Endothelial cell (in vitro differentiated cells): ENCODE measurements at places on chromosomes 2 and 18. TPM values are rescaled to one million over a fixed set of nuclear protein-coding genes. Genes with fewer than 3 reads are reported as not detected.

IGFBP2 gene
- total RNA-seq, result 1,170 TPM

RGPD4 gene
- total RNA-seq, result not detected

LCT gene
- 0.13 TPM for total RNA-seq

DNA sequence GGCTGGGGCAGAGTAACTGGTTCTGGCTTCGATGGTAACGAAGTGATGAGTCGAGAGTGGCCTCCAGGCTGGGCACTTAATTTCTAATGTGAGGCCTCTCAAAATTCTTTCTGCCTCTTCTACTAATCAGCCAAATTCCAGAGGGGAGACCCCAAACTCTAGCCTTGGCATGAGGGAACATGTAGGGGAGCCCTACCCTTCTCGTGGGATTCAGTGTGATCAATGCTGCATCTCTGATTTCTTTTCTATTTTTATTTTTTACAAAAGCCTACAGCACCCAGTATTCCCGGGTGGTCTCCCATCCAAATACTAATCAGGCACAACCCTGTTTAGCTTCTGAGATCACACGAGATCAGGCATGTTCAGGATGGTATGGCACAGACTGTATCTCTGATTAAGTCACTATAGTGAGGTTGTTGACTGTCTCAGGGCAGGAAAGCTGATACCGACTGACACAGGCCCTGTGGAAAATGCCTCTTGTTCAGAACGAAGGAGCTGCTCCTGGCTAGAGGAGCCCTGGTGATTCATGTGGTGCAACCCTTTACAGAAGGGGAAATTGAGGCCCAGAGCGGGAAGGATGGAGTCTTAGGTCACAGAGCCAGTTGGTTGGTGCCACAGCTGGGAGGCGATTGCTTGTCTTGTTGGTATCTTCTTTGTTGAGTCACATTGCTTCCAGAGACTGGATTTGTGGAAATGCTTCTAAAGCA, 126.3 kb upstream of the HS6ST1 start:
- peak; percentile 1 for DNase-seq
- peaks cover 5% of the 10 kb centered on the region for H3K27me3 ChIP-seq
- no peaks in the 10 kb centered on the region for H3K36me3 ChIP-seq
- no peak overlapping the region for H3K27ac ChIP-seq
- H3K4me1 ChIP-seq, result peaks cover 13% of the 10 kb centered on the region
- no peak overlapping the region for H3K4me3 ChIP-seq

GRCh38 chr2:20590704-20591515, 60.0 kb downstream of the HS1BP3 start:
- H3K4me1 ChIP-seq, result peaks cover 23% of the 10 kb centered on the region
- no peak overlapping the region for H3K27ac ChIP-seq
- H3K27me3 ChIP-seq, result peaks cover 17% of the 10 kb centered on the region

- H3K4me1 ChIP-seq, result no peaks in the 10 kb centered on the region
- no peak for DNase-seq
- no peak overlapping the region for H3K4me3 ChIP-seq
- H3K36me3 ChIP-seq, result no peaks in the 10 kb centered on the region
Measured at GRCh38 chr2:152019732-152020131, 79.1 kb downstream of the CACNB4 start.
